ENCODE measurements at places on chromosomes 1 and 21. TPM values are rescaled to one million over a fixed set of nuclear protein-coding genes. Genes with fewer than 3 reads are reported as not detected.

Gene MYOG
- not detected for total RNA-seq

Gene HOOK1
- 0.63 TPM for total RNA-seq

Gene GTF2B
- 17.3 TPM for total RNA-seq

DNA sequence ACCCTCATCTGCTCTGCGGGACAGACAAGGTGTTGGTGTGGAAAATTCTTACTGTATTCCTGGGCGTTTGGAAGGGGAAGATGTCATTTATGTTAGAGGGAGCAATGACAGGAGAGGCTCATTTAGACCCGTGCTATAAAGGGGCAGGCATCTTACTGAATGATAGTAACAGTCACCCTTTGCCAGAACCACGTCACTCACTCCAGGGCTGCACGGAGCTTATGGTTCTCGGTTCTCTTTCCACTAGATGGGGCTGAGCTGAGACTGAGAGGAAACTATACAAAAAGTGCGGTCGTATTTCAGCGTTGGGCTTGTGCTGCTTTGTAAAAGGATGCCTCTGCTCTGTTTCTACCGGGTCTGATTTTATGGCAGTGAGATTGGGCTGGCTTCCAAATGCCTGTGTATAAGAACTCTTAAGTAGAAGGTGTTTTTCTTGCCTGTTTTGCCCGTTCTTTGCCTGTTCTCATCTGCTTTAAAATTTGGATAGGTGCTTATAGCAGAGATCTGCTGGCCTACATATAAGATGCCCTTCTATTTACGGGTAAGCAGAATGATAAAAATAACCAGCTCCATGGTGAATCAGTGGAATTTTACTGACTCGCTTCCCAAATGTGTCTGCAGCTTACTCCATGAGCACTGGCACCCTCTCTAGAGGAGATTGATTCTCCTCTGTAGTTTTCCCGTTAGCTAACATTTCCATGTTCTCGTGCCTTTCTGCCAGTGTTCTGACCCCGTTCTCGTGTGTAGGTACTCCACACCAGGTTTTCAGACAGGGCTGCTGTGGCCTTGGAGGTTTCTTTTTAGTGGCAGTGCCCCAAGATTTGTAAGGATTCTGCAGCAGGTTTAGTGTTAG lies 55.9 kb downstream of the MRPS6 start:
- peak; percentile 38 for DNase-seq

DNA sequence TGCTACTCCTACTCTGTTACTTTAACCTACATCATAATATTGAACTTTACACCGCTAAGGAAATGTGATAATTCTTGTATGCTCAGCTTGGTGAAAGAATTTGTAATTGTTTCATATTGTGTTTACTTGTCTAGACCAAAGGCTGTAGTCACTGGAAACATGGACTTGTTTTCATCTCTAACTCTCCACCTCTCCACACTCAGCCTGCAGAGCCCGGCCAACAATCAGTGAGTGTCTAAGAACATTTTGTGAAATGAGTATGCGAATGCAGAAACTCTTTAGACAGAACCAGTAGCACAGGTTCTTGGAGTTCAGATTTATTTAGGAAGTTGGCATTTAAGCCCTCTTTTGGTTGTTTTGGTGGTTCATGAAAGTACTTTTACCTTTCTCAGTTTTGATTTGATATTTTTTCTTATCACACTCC lies 3.2 kb upstream of the RWDD3 start:
- no peak for DNase-seq

DNA sequence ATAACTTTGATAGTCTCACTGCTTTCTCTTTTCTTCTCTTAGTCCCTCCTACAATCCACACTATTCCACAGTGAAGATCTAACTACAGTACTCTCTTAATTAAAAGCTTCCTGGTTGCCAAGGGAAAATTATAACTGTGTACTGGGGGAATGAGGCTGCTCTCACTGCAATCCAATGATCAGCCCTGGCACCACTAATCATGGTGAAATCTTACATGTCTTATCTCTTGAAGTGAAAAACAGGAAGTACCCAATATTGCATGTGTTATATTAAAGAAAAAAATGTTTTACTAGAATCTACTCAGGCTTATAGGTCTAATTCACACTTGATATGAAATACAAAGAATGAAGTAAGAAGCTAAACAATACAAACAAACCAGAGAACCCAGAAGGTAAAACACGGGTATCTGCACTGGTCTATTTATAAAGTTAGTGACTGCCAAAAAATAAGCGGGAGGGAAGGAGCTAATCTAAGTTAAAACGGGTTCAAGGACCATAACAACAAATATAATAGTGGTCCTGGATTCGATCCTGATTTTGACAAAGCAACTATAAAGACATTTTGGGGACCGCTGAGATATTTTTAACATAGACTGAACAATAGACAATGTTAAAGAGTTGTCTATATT lies 57.5 kb downstream of the RGS2 start:
- no peak for DNase-seq

DNA sequence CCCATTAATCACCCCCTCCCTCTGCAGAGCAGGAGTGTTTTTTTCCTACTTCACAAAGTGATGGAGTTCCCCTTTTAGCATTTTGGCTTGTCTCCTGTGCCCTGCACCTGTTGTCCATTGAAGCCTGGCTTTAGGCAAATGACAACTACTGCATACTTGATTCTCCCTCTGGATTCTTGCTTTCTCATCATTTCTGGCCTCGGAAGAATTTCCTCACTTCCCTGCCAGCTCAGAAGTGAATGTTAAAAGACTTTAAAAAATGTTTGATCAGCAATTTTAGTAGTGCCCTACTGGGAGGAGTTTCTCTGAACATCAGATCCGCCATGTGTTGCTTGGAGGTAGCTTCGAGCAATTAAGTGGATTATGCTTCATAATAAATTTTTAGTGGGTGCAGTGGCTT lies 28.1 kb downstream of the RCOR3 start:
- no peak for DNase-seq

- no peak for DNase-seq
These were observed 54.9 kb downstream of the LTN1 start for GRCh38 chr21:28937737-28938136.

DNA sequence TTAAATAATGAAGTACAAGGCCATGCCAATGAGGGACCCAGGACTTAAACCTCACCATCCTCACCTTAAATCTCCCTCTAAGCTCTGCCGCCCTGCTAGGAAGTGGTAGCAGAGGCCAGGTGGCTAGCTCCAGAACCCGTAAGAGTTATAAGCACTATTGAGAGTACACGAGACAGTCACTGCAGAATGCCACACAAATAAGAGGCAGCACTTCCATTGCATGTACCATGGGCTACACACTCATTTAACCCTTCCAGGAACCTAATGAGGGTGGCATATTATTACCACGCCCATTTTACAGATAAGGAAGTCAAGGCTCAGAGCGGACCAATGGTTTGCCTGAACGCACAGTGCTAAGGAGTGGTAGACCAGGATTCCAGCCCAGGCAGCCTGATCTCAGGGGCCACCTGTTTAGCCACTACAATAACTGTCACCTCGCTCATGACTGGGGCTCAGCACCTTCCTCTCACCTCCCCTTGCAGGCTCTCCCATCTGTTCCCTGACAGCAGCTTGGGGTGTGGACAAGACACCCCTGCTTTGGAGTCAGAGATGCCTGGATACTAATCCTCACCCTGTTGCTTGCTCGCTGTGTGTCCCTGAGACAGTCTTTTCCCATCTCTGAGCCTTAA lies 54.8 kb upstream of the ID3 start:
- no peak for DNase-seq

Measured in thoracic aorta (tissue), 2 donors.